PC-3 (cell line): ENCODE measurements at places on chromosomes 3 and 15.

DNA sequence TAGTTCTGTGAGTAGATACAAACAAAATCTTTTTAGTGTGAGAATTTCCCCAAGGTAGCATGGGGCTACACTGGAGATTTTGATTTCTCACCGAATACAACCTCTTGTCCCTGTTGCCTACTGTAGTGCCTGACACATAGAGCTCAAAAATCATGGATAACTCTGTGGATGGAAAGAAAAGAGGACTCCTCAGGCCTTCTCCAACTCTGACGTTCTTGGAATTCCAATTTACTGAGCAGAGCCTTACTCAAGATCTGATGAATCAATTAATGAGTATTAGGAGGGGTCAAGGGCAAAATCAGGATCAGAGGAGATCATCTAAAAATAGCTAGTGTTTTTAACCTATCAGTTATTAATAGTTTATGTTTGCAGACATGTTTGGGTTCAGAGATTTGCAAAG, 46.7 kb upstream of the PYDC2 start:
- H3K27me3 ChIP-seq: no peaks in the 10 kb centered on the region
- DNase-seq: no peak
- peaks cover 11% of the 10 kb centered on the region for H3K4me1 ChIP-seq
- H3K4me3 ChIP-seq: no peak overlapping the region
- no peak overlapping the region for H3K27ac ChIP-seq

DNA sequence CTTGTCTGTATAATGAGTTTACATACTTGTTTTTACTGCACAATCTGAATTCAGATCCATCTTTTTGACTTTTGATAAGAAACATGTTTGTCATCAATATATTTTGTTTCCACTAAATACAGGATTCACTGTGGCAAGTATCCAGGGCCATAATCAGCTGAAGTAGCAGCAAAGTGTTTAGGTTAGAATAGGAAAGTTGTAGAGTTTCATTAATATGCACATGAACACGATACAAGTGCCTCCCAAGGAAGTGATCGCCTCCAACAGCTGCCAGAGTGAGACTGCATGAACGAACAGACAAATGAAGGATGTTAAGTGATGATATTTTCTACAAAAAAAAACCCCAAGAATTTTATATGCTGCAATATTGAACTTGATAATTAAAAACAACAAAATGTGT, 204.3 kb downstream of the TBL1XR1 start:
- H3K27me3 ChIP-seq: no peaks in the 10 kb centered on the region
- no peaks in the 10 kb centered on the region for H3K36me3 ChIP-seq
- H3K27ac ChIP-seq: no peak overlapping the region
- H3K4me1 ChIP-seq: no peaks in the 10 kb centered on the region

- H3K36me3 ChIP-seq: no peaks in the 10 kb centered on the region
- peaks cover 8% of the 10 kb centered on the region; the same call in 1 of the 2 replicates for H3K27me3 ChIP-seq
- H3K27ac ChIP-seq: no peak overlapping the region
- H3K4me3 ChIP-seq: no peak overlapping the region
Observed at GRCh38 chr15:98518823-98519561, 129.3 kb upstream of the IGF1R start.

- peak; percentile 15 for DNase-seq
- no peaks in the 10 kb centered on the region for H3K27me3 ChIP-seq
- H3K27ac ChIP-seq: no peak overlapping the region
- H3K4me3 ChIP-seq: no peak overlapping the region
- peaks cover 22% of the 10 kb centered on the region for H3K4me1 ChIP-seq
Observed at GRCh38 chr3:177905173-177906125, 630.8 kb upstream of the KCNMB2 start.

DNA sequence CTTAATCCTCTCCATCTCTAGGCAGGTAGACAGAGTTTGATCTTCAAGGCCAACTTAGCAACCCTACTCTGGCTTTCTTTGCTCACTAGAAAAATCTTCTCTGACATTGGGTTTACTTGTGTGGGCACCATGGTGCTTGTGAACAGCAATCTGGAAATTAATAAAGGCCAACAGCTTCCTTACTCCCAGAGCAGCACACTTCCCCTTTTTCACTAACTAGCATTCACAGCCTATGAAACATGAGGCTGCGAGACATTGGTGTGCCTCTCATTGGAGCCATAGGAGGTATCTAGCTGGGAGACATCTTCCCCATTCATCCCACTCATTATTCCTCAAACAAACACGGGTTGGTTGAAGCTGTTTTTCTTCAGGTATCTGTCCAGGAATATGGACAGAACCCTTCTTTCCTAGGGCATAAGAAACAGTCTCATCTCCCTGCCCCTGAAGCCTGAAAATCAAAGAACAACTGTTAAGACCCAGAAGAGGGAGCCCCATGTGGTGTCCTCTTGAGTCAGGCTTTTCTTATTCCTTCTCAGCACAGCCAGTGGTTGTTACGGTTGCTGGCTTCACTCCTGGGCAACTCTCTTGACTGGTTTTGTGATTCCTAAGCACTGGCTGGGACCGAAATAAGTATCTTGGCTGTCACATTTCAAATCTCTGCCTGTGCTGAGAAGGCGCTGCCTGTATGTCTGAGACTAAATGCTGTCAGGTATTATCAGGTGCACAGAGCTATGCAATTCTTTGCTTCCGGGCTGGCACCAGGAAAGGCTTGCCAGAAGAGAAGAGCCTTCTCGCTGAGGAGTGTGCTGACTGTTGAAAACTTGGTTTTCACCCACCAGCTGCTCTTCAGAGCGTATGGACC, 194.4 kb downstream of the FEZF2 start:
- H3K27me3 ChIP-seq: no peaks in the 10 kb centered on the region
- no peak for DNase-seq
- no peak overlapping the region for H3K27ac ChIP-seq
- H3K36me3 ChIP-seq: no peaks in the 10 kb centered on the region
- H3K4me3 ChIP-seq: no peak overlapping the region

GRCh38 chr3:194725346-194725745, 39.7 kb downstream of the FAM43A start:
- no peaks in the 10 kb centered on the region for H3K27me3 ChIP-seq
- H3K27ac ChIP-seq: no peak overlapping the region
- H3K4me3 ChIP-seq: no peak overlapping the region
- DNase-seq: no peak

GRCh38 chr3:48564022-48564421, 441 bp upstream of the UCN2 start:
- DNase-seq: peak; percentile 77
- H3K4me1 ChIP-seq: peaks cover 38% of the 10 kb centered on the region
- no peak overlapping the region for H3K4me3 ChIP-seq
- no peaks in the 10 kb centered on the region for H3K27me3 ChIP-seq
- H3K36me3 ChIP-seq: no peaks in the 10 kb centered on the region

GRCh38 chr15:47186075-47186474, 531.2 kb upstream of the SEMA6D start:
- H3K36me3 ChIP-seq: no peaks in the 10 kb centered on the region
- H3K27me3 ChIP-seq: peaks cover 44% of the 10 kb centered on the region

DNA sequence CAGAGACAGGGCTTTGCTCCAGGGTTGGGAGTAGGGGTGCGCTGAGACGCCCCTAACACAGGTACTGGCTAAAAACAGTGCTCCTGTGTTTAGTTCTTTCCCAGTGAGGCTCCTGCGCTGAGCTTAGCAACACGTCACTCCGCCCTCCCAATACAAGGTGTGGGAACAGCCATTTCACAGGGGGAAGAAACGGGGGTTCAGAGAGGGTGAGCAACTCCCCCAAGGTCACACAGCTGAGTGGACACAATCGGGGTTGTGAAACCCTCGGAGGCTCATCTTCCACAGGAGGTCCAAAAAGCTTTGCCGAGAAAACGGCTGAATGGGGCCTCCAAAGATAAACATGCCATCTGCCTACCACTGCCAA, 628 bp downstream of the PRRT3 start:
- peaks cover 47% of the 10 kb centered on the region for H3K4me1 ChIP-seq
- no peak overlapping the region for H3K27ac ChIP-seq
- DNase-seq: no peak
- peak overlapping the region; percentile 73 for H3K4me3 ChIP-seq
- H3K27me3 ChIP-seq: no peaks in the 10 kb centered on the region
- no peaks in the 10 kb centered on the region; the same call in 1 of the 2 replicates for H3K36me3 ChIP-seq

- H3K36me3 ChIP-seq: no peaks in the 10 kb centered on the region
- H3K4me3 ChIP-seq: no peak overlapping the region
- DNase-seq: no peak
- no peaks in the 10 kb centered on the region for H3K27me3 ChIP-seq
- peaks cover 52% of the 10 kb centered on the region for H3K4me1 ChIP-seq
Observed at GRCh38 chr3:134326126-134326525, 48.1 kb downstream of the AMOTL2 start.

- H3K36me3 ChIP-seq: no peaks in the 10 kb centered on the region
- DNase-seq: no peak
- H3K27me3 ChIP-seq: no peaks in the 10 kb centered on the region
- H3K4me3 ChIP-seq: no peak overlapping the region
- H3K4me1 ChIP-seq: no peaks in the 10 kb centered on the region
- H3K27ac ChIP-seq: no peak overlapping the region
Observed at GRCh38 chr3:95567346-95567745, 1247.0 kb upstream of the EPHA6 start.

- no peaks in the 10 kb centered on the region for H3K27me3 ChIP-seq
- no peak for DNase-seq
- H3K27ac ChIP-seq: 0 out of 2 replicates have a peak overlapping the region, but pooled peaks have one; percentile 69
- H3K36me3 ChIP-seq: no peaks in the 10 kb centered on the region
Observed at GRCh38 chr3:32147933-32148332, 41.5 kb downstream of the GPD1L start.

- no peaks in the 10 kb centered on the region; the same call in 1 of the 2 replicates for H3K36me3 ChIP-seq
- H3K27me3 ChIP-seq: no peaks in the 10 kb centered on the region
- peaks cover 16% of the 10 kb centered on the region for H3K4me1 ChIP-seq
- H3K4me3 ChIP-seq: no peak overlapping the region
- DNase-seq: no peak
- H3K27ac ChIP-seq: peak overlapping the region; percentile 65
Observed at GRCh38 chr3:56980243-56980642, 80.2 kb upstream of the SPATA12 start.

DNA sequence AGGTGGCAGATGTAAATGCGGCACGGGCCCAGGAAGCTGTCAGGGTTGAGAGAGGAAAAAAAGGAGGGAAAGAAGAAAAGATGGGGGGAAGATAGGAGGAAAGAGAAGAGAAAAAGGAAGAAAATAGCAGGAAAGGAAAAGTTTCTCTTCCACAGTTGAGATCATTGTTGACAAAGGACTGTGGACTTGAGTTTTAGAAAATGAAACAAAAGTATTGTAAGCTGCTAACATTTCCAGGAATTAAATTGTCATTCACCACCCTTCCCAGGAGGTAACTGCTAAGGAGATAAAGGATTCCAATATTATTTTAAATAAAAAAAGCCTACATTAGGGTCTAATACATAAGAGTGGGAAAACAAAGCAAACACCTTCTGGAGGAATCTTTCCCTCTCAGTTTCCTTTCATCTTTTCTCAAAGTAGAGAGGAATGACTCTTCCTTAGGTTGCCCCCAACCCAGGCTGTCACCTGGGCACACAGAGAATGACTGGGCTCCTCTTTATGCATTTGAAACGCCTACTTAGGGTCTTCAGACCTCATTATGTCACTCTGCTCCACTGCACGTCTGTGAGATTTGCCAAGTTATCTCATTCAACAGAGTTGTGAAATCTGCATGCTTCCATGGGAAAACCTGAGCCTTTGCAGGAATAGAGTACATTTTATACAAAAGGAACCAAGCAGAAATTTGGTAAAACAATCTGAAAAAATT, 194.0 kb downstream of the TNIK start:
- no peak for DNase-seq
- no peaks in the 10 kb centered on the region for H3K36me3 ChIP-seq
- H3K27ac ChIP-seq: no peak overlapping the region
- peaks cover 14% of the 10 kb centered on the region for H3K4me1 ChIP-seq
- no peak overlapping the region for H3K4me3 ChIP-seq
- H3K27me3 ChIP-seq: no peaks in the 10 kb centered on the region

DNA sequence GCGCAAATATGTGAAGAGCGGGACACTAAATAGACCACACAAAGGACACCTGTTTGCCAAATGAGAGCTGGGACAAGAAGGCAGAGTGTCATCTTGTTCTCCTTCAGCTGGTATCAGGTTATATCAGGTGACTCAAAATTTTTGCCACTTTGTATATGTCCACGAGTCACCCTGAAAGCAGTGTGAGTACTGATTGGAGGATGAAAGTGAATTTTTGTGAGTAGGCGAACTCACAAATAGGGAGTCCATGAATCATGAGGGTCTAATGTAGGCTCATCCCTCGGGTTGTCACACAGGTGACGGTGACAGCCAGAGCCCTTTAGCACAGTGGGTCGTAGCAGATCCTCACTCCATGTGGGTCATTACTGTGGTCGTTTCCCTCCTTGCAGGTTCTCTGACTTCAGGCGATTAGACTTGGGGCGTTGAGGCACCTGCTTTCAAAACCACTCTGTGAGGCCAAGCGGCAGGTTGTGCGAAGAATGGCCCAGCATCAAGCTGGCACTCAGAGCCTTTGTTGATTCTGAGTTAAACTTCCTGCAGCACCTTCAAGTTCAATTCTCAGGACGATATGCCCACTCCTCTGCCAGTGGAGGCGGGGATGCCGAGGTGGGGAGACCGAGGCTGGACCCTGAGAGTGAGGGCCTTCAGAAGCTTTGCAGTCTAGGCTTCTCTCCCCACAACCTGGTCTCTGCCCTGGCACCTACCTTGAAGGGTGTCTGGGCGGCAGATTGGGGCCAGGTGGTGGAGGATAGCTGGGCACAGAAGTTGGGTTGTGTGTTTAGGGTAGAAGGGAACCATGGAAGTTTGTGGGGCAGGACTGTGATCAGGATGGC, 173.8 kb downstream of the SMAD6 start:
- no peak for DNase-seq
- H3K27ac ChIP-seq: no peak overlapping the region
- H3K27me3 ChIP-seq: no peaks in the 10 kb centered on the region
- no peaks in the 10 kb centered on the region for H3K4me1 ChIP-seq
- no peaks in the 10 kb centered on the region for H3K36me3 ChIP-seq

DNA sequence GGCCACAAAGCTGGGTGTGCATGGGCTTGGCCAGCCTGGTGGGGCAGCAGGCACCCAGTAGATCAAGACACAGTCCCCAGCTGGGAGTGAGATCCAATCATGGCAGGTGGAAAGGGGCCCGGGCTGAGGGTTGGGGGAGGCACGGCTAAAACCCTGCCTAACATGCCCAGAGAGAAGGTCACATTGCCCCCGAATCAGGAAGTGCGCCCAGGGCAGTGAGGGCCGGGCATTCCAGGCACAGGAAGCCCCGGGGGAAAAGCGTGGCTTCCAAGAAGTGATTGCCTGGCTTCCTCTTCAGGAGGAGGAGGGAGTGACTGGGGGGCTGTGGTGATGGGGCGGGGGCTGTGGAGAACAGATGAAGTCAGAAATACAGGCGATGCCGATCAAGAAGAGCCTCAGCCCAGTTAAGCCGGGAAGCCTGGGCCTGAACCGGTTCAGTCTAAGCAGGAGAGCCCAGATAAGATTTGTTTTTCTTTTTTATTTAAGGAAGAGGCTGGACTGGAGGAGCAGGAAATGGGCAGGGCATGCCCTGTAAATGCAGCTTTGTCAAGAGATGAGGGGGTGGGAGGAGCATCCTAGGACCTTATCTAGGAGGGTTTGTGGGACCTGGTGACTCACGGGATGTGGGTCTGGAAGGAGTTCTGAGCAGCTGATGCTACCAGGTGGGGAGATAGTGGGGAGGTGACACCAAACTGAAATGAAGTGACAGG, 83.9 kb downstream of the CHSY1 start:
- peaks cover 2% of the 10 kb centered on the region; the same call in 1 of the 2 replicates for H3K36me3 ChIP-seq
- H3K4me3 ChIP-seq: peak overlapping the region; percentile 55
- peak overlapping the region; percentile 94 for H3K27ac ChIP-seq
- no peaks in the 10 kb centered on the region for H3K27me3 ChIP-seq
- peak; percentile 93 for DNase-seq
- H3K4me1 ChIP-seq: peaks cover 53% of the 10 kb centered on the region

- no peak overlapping the region for H3K4me3 ChIP-seq
- H3K27me3 ChIP-seq: no peaks in the 10 kb centered on the region
- peaks cover 4% of the 10 kb centered on the region; the same call in 1 of the 2 replicates for H3K4me1 ChIP-seq
- no peaks in the 10 kb centered on the region for H3K36me3 ChIP-seq
- no peak for DNase-seq
Observed at GRCh38 chr3:120275618-120276017, 9.4 kb downstream of the GPR156 start.

GRCh38 chr15:92383519-92384324, 10.0 kb upstream of the ST8SIA2 start:
- DNase-seq: peak; percentile 35
- no peak overlapping the region for H3K4me3 ChIP-seq
- H3K36me3 ChIP-seq: no peaks in the 10 kb centered on the region
- no peaks in the 10 kb centered on the region for H3K4me1 ChIP-seq
